ENCODE measurements at places on chromosomes 16 and 17.

- no peaks in the 10 kb centered on the region for H3K36me3 ChIP-seq
- no peaks in the 10 kb centered on the region for H3K27me3 ChIP-seq
- peak overlapping the region; percentile 99 for H3K27ac ChIP-seq
- DNase-seq, result no peak
- H3K4me1 ChIP-seq, result peaks cover 52% of the 10 kb centered on the region
Observed at GRCh38 chr17:3801792-3802191, 804 bp upstream of the ITGAE start.

GRCh38 chr17:3688027-3688553, 7.9 kb downstream of the P2RX5 start:
- no peak for DNase-seq
- H3K4me3 ChIP-seq, result no peak overlapping the region
- no peaks in the 10 kb centered on the region for H3K27me3 ChIP-seq
- H3K27ac ChIP-seq, result no peak overlapping the region

- H3K4me3 ChIP-seq, result no peak overlapping the region
- no peak for DNase-seq
- no peak overlapping the region for H3K27ac ChIP-seq
- no peaks in the 10 kb centered on the region for H3K4me1 ChIP-seq
Observed at GRCh38 chr16:72569677-72570076, 397.7 kb upstream of the PMFBP1 start.

- H3K27me3 ChIP-seq, result no peaks in the 10 kb centered on the region
- no peak overlapping the region for H3K27ac ChIP-seq
- H3K4me3 ChIP-seq, result no peak overlapping the region
- H3K36me3 ChIP-seq, result no peaks in the 10 kb centered on the region
- no peak for DNase-seq
Observed at GRCh38 chr17:14732211-14732610, 431.3 kb downstream of the HS3ST3B1 start.

DNA sequence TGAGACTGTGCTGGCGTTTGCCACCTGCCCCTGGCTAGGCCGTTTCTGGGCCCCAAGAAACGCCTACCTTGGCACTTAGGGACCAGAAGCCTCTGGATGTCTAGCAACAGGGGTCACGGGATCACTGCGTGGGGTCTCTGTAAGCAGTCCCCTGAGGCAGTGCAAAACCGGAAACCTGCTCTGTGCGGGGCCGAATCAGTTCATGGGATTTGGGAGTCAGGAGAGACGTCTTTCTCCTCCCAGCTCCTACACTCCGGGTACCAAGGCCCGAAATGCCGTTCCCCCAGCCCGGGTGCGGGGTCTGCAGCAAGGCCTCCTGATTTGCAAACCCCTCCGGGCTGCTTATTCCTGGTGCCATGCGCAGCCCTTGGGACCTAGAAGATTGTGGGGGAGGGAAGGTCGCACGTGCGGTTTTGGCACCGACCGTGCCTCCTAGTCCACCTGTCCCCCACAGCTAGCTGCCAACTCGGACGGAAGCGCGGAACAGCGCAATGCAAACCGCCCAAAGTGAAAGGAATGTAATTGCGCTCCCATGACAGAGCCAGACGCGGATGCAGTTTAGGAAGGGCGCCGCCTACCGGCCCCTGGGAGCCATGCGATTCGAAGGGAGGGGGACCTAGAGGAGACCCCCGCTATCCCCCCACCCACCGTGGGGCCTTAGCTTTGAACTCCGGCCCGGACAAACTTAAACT, 6.5 kb downstream of the IRX5 start:
- no peak overlapping the region for H3K4me3 ChIP-seq
- no peak for DNase-seq
- no peaks in the 10 kb centered on the region for H3K36me3 ChIP-seq
- H3K27ac ChIP-seq, result no peak overlapping the region

GRCh38 chr16:16048904-16049582, 99.6 kb downstream of the ABCC1 start:
- H3K36me3 ChIP-seq, result no peaks in the 10 kb centered on the region
- H3K4me3 ChIP-seq, result no peak overlapping the region
- no peaks in the 10 kb centered on the region for H3K27me3 ChIP-seq
- H3K27ac ChIP-seq, result no peak overlapping the region
- DNase-seq, result no peak

DNA sequence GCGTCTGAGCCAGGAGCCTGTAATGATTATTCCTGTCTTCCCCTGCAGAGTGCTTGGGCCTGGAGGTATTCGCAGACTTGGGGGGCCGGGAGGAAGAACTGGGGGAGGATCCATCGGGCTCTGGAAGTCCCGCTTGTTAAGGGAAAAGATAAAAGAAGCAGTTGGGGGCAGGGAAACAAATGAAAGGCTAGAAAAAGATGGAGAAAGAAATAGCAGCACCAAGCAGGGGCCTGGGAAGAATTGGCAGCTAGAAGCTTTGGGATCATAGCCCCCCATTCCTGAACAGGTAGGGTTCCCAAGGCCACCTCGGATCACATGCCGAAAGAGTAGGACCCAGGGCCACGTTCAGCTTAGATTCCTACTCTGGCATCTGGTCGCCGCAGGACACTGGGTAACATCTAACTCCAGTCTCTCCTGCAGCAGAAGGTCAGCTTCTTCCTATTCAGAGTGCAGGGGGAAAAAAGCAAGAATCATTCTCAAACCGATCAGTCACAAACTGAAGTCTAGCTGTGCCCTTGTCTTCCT, 23.6 kb downstream of the ADAM11 start:
- no peak overlapping the region for H3K27ac ChIP-seq
- DNase-seq, result no peak
- H3K4me3 ChIP-seq, result no peak overlapping the region
- no peaks in the 10 kb centered on the region for H3K27me3 ChIP-seq

- peak overlapping the region; percentile 30 for H3K27ac ChIP-seq
- no peak overlapping the region for H3K4me3 ChIP-seq
Observed at GRCh38 chr17:1019451-1019850, 22.5 kb downstream of the TIMM22 start.

DNA sequence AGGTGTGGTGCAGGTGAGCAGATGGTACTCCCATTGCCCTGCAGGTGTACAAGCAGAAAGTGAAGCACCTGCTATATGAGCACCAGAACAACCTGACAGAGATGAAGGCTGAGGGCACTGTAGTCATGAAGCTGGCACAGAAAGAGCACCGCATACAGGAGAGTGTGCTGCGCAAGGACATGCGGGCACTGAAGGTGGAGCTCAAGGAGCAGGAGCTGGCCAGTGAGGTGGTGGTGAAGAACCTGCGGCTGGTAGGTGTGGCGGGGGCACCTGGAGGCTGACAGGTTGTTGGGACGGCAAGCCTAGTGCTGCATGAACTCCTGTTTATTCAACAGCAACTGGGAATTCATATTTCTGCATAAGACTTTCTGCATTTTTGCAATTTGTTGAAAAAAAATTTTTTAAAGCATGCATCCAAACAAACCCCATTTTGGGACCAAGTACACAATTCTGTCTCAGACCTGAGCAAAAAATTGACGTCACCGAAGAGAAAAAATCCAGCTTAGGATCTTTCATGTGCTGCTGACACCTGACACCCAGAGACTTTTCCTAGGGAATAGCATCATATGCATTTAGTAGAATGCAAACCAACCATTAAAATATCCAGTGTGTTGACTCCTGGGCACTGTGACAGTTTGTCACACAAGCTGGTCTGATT, 13.5 kb upstream of the DBNDD1 start:
- no peak overlapping the region for H3K4me3 ChIP-seq
- no peaks in the 10 kb centered on the region for H3K4me1 ChIP-seq
- H3K36me3 ChIP-seq, result no peaks in the 10 kb centered on the region
- no peak overlapping the region for H3K27ac ChIP-seq
- H3K27me3 ChIP-seq, result no peaks in the 10 kb centered on the region
- no peak for DNase-seq

DNA sequence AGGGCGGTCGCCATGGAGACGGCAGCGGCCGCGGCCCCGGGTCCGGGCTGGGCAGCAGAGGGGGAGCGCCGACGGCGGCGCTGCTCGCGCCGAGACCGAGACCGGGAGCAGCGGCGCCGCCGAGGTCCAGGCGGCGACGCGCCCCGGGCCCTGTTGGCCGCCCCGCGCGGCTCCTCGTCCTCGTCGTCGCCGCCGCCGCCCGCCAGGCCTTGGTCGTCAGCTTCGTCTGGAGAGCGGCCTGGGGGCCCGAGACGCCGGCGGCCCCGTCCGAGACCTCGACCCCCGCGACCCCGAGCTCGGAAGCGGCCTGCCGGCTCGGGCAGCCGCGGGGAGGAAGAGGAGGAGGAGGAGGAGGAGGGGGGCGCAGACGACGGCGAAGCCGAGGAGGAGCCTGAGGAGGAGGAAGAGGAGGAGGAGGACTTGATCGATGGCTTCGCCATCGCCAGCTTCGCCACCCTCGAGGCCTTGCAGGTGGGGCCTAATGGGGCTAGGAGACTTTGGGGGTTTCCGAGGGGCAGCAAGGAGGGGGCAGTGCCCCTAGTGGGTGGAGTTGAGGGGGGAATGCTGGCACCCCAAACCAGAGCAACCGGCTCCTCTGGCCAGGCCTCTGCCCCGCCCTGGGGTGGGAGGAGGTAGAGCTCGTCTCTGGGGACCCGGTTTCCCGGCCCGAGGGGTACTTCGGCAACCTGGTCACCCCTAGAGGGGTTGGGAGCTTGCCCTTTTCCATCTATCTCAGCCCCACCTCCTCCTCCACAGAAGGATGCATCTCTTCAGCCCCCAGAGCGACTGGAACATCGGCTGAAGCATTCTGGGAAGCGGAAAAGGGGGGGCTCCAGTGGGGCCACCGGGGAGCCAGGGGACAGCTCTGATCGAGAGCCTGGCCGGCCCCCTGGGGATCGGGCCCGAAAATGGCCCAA, 1.5 kb downstream of the FBRS start:
- H3K27ac ChIP-seq, result peak overlapping the region; percentile 97
- no peaks in the 10 kb centered on the region for H3K27me3 ChIP-seq
- peak overlapping the region; percentile 70 for H3K4me3 ChIP-seq
- H3K36me3 ChIP-seq, result no peaks in the 10 kb centered on the region

DNA sequence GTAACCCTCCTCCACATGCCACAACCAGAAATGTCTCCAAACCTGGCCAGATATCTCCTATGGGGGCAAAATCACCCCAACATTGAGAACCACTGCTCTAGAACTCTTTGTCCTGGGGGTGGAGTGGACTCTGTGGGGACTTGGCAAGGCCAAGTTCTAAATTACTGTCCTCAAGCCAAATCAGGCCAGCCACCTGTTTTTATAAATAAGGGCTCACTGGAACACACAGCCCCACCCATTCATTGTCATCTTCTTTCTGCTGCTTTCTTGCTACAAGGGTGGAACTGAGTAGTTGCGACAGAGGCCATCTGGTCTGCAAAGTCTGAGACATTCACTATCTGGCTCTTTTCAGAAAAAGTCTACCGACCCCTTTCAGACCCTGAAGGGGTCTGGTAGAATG, 26.8 kb upstream of the TMEM220 start:
- H3K27ac ChIP-seq, result no peak overlapping the region
- no peaks in the 10 kb centered on the region for H3K36me3 ChIP-seq
- H3K4me3 ChIP-seq, result no peak overlapping the region
- H3K27me3 ChIP-seq, result no peaks in the 10 kb centered on the region
- no peaks in the 10 kb centered on the region for H3K4me1 ChIP-seq
